Nucleus accumbens (tissue), 56 donors: ENCODE measurements at places on chromosomes 5 and 9.

DNA sequence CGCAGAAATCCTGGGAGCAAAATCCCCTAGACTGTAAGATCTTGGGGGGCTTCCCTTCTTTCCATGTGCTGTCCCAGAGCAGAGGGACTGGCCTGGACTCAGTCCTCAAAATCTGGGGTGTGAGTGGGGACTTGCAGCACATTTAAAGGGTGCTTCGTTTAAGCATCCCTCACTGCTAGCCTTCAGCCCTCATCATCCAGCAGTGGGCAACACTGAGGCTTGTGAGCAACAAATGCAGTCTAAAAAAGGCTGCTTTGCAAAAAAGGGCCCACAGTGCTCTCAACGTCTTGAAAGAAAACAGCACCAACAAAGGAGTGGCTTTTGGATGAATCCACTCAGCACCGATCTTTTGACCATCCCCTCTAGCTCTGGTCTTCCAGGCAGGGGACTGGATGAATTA lies 128.3 kb upstream of the TBC1D2 start:
- DNase-seq = no peak

DNA sequence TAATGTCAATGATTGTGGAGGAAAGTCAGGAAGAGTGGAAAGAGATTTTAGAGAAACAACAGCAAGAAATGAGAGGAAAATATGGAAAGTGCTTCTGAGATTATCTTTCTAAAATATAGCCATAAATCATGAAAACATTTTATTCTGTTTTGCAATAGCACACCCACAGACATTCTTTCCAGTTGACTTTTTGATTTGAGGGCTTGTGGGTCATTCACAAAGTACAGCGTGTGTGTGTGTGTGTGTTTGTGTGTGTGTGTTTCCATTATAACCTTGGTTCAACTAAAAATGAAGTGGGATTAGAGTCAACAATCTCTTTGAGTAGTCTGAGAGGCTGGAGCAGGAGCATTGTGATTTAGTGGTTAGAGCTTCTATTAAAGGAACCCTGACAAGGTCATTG lies 116.6 kb upstream of the GAS1 start:
- no peak for DNase-seq

DNA sequence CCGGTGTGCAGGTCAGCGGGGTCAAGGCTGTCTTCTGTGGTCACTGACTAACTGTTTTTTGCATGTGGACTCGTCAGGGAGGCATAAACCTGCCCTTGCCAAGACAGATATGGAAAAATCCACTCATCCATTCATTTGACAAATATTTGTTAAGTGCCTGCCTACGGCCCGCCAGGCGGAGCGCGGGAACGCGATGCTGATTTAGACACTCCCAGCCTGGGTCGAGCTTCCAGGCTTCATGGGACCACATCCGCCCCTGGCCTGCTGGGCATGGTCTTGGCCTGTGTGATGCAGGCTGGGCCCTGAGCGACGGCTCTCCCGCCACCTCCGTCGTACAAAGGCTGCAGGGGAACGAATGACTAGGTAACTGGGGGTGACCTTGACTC lies 18.1 kb downstream of the MYMK start:
- no peak for DNase-seq

DNA sequence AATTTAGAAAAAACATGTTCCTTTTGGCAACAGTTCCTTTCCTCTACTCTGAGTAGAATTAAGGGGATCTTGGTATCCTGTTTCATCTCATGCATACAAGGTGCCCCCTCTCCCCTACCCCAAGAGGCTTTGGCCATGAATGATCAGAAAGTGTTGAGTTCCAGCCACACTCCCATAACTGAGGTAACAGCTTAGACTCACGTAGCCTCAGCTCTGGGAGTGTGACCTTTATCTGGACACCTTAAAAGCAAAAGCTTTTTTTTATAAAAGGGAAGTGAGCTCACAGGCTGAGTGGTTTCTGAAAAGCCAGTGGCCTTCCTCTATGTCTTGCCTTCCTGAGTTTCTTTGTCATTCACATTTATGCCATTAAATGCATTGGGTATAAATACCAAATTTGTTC lies 900 bp upstream of the HAVCR2 start:
- DNase-seq = no peak

GRCh38 chr9:5999443-6000101 lies 15.9 kb downstream of the RANBP6 start:
- DNase-seq = no peak

- DNase-seq = no peak
These were observed 964 bp upstream of the COL5A1 start for GRCh38 chr9:134640506-134641172.
